Lung (tissue), 17 donors: ENCODE measurements at places on chromosomes 3 and 15. TPM values are rescaled to one million over a fixed set of nuclear protein-coding genes. Genes with fewer than 3 reads are reported as not detected.

The MBD4 gene
- total RNA-seq: 43.5 TPM

- DNase-seq: no peak
Measured at GRCh38 chr15:28981351-28981720, 95.6 kb downstream of the APBA2 start.

DNA sequence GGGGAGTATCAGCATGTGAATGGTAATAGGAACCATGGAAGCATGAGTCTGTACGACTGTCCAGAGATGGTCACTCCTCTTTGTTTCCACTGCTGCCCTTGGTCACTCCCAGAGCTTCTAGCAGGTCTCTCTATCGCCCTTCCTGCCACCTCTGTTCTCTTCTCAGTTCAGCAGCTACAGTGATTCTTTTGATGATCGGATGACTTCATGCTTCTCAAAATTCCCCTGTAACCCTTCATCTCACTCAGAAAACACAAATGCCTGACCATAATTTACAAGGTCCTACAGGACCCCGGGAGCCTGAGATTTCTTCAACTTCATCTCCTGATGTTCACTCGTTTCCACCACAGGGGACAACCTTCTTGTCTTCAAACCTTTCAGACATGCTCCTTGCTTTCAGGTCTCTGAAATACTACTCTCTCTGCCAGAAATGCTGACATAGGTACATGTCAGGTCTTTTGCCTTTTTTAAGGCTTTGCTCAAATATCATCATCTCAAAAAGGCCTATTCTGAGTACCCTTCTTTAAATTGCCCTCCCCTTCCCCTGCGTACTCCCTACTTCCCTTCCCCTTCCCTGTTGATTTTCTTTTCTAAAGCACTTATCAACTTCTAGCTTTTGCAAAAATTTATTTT is 42.1 kb upstream of the BHLHE40 start:
- DNase-seq: no peak

GRCh38 chr3:32148351-32148750 is 41.9 kb downstream of the GPD1L start:
- no peak for DNase-seq

The TRH gene
- total RNA-seq: not detected

DNA sequence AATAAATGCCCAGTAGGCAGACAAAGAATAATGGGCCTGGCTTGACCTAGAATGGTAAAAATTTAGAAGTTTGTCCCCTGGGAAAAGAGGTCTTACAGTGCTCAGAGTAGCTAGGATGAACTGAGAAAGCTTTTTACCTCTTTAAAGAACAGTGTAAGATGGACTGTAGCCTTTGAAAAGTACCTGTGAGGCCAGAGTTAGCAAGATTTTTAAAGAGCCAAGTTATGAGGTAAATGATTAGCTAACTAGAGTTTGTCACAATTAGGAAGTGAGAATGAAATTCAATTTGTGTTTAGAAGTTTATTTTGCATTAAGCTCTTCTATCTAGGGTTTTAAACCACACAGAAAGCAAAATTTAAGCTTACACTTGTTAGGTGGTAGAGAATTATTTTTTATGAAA is 480.9 kb downstream of the ZIC1 start:
- peak; percentile 5 for DNase-seq

- DNase-seq: peak; percentile 72
Measured at GRCh38 chr15:100694381-100695021, 92.1 kb downstream of the ASB7 start.

DNA sequence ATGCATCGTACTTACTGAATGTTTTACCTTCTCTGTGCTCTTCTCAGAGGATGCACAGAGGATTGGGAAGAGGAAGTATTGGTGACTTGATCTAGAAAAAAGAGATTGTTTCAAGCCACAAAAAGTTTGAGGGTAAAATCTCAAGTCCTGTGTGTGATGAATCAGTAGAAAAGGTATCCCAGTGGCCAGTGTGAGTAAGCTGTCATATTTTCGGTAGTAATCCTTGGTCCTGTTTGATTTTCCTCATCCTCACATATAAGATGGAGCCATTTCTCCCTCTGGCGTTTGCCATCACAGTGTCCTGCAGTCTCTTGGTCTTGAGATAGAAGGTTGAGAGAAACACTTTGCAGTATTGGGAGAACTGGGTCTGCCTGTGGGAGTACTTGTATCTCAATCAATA is 166.8 kb downstream of the LPP start:
- DNase-seq: no peak

The GXYLT2 gene
- 46.8 TPM for total RNA-seq
